Activated B cell treated with CpG ODN at 0.5 μM for 24 hours (primary cell): ENCODE measurements at places on chromosomes 6 and 20. TPM values are rescaled to one million over a fixed set of nuclear protein-coding genes. Genes with fewer than 3 reads are reported as not detected.

DNA sequence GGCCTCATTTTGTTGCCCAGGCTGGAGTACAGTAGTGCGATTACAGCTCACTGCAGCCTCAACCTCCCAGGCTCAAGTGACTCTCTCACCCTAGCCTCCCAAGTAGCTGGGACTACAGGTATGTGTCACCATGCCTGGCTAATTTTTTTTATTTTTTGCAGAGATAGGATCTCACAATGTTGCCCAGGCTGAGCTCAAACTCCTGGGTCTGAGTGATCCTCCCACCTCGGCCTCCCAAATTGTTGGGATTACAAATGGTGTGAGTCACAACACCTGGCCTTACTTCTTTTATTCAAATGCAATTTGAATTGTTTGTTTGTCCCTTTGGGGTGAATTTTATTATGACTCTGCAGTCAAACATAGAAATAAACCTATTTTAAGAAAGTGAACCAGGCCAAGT is 131.7 kb upstream of the SLC22A16 start:
- no peak overlapping the region for H3K4me3 ChIP-seq
- DNase-seq = no peak
- H3K27ac ChIP-seq = no peak overlapping the region
- no peaks in the 10 kb centered on the region for H3K4me1 ChIP-seq
- no peaks in the 10 kb centered on the region for H3K27me3 ChIP-seq

DNA sequence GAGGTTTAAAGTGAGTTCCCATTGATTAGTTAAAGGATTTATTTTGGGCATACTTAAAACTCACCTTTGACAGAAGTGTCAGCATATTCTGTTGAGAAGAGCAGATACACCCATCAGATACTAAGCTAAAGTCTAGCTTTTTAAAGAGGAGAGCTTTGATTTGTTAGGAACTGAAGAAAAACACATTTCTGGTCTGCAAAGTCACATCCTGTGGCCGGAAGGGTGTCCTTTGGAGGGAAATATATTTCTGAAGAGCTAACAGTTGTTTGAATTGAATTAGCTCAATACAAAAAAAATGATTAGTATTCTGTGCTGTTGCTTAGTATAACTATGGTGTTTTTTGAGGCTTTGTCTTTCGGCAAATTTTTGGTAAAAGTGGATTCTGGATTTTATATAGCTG is 302.7 kb downstream of the RFPL4B start:
- no peaks in the 10 kb centered on the region for H3K4me1 ChIP-seq
- no peak for DNase-seq
- no peaks in the 10 kb centered on the region for H3K36me3 ChIP-seq

Gene PLAGL1
- 28.5 and 33.5 TPM in 2 replicates for total RNA-seq

Gene GPLD1
- 7.3 and 8.4 TPM in 2 replicates for total RNA-seq

Gene SLC35F1
- total RNA-seq = not detected in 2 replicates
